ENCODE measurements at places on chromosomes 4 and X. TPM values are rescaled to one million over a fixed set of nuclear protein-coding genes. Genes with fewer than 3 reads are reported as not detected.

Gene SLC10A6
- total RNA-seq = not detected

Gene GASK1B
- not detected for total RNA-seq

Gene NPNT
- total RNA-seq = not detected

Gene SORCS2
- not detected for total RNA-seq

Gene PFKFB1
- 0.64 TPM for total RNA-seq

GRCh38 chrX:93538575-93538974, 134.8 kb downstream of the NAP1L3 start:
- DNase-seq = no peak

DNA sequence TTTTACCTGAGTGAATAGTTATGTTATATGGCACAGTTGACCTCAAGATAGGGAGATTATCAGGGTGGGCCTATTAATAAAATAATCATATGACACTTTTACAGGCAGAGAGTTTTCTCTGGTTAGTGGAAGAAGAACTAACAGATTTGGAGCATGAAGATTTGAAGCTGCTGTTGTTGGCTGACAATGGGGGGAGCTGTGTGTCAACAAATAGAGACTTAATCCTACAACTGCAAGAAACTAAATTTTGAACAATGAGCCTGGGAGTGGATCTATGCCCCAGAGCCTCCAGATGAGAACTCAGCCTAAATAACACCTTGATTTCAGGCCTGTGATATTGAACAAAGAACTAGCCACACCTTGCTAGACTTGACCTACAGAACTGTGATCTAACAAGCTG, 7.2 kb upstream of the CCSER1 start:
- no peak for DNase-seq

DNA sequence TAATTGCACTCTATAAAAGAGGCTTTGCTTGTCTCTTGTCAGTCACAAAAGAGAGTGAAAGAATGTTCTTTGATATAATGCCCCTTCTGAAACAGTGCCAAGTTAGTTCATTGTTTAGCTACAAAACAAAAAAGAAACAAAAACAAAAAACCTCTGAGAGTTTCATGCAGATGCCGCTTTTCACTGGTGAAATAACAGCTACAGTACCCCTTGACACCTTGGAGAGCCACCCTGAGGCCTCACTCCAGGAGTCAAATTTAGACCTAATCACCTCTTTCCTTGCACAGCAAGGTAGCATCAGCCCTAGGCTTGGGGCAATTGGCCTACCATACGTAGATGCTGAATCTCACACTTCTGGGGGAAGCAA, 185.2 kb downstream of the UNC5C start:
- no peak for DNase-seq

DNA sequence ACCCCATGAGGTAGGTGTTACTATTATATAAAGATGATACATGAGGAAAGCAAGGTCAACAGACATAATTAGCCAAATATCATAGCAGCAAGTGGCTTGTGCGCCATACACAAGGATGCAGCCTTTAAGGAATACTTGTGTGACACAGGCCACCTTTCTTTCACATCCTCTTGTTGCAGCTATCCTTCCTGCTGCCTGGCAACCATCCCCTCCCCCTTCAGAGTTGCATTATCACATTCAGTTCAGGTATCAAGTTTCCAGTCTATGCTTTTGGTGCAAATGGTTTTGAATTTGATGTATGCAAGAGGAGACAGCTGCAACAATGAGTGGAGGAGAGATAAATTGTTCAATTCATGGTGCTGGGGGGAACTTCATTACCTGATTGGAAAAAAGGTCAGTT, 6.4 kb downstream of the ZCCHC18 start:
- no peak for DNase-seq

- no peak for DNase-seq
Observed at GRCh38 chrX:31063114-31063513, 8.7 kb downstream of the FTHL17 start.

GRCh38 chr4:1035510-1035909, 24.1 kb downstream of the FGFRL1 start:
- no peak for DNase-seq

GRCh38 chr4:48321312-48321711, 20.0 kb upstream of the SLAIN2 start:
- DNase-seq = no peak

DNA sequence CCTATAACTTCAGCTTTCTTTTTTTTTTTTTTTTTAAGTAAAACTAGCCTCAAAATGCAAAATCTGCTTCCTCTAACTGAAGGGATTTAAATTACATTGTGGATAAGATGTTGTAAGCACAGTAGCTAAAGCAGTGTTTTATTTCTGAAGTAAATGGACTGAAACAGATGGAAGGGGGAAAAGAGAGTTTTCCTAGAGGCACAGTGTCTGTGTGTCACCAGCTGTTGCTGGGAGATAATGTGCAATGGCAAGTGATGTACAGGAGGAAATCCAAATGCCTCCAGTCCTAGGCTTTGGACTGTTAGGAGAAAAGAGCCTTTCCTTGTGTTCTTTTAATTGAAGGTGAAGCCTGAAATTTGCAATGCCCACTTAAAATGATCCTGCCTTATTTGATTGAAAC, 672.1 kb downstream of the GRXCR1 start:
- no peak for DNase-seq

GRCh38 chr4:152540293-152540674, 4.4 kb upstream of the FBXW7 start:
- no peak for DNase-seq

GRCh38 chr4:120225527-120225926, 158.9 kb upstream of the MAD2L1 start:
- DNase-seq = no peak

GRCh38 chrX:67338262-67338661, 205.6 kb upstream of the AR start:
- DNase-seq = no peak

DNA sequence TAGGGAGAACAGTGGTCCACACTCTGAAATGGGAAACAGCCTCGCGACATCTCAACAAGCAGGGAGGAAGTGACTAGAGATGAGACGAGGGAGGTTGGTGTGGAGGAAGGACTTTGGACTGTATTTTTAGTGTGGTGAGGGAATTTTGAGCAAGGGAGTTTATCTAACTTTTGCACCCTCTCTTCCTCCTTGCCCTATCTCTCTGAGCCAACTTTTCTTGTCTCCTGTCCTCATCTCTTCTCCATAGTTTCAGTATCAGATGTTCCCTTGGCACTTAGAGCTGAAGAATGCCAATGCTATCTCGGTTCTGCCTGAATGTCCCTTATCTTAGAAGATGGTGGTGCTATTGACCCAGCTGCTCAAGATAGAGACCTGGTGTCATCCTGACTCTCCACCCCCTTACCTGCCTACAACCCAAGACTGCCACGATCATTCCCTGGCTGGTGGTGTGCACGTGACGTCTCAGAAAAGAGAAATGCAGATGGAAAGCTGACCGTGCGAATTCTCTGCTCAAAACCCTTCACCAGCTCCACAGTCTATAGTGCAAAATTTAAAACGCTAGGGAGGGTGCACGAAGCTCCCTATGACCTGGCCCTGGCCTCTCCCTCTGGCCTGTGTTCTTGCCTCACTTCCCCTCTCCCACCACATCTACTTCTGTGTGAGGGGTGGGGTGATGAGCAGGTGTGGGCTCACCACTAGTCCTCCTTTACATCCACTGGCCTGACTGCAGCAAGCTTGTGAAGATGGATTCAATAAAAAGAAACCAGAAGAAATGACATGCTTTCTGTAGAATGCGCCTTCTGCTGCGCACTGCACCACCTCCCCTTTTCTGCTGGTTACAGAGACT, 20.9 kb downstream of the MPP1 start:
- DNase-seq = no peak

DNA sequence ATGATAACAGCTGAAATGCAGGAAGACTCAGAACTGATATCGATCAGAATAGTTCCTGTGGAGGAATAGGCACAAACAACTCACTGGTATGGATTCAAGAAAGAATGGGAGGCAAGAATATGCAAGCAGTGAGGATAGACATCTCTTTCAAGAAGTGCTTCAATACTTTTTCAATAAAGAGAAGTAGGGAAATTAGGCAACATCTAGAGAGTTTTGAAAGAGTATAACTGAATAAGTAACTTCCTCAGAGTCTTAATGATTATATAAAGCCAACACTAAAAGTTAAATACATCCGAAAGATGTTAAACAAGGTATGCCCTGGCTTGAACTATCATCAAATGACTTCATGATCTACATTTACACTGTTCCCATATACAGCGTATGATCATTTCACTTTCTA, 1443.0 kb downstream of the PCDH7 start:
- no peak for DNase-seq

DNA sequence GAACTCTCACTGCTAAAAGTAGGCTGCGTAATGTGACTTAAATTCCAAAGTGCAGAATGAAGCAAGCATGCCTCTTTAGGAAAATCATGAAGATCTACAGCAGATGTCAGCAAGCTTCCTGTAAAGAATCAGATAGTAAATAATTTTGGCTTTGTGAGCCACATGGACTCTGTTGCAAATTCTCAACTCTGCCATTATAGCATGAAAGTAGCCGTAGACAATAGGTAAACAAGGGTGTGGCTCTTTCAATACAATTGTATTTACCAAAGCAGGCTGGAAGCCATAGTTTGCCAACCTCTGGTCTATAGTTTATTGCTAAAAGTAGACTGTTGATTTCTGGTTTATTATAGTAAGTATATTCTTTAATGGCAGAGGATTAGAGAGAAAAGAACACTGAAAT, 80.3 kb upstream of the FAM9B start:
- DNase-seq = no peak

GRCh38 chr4:182504463-182504862, 261.3 kb downstream of the TENM3 start:
- DNase-seq = no peak

DNA sequence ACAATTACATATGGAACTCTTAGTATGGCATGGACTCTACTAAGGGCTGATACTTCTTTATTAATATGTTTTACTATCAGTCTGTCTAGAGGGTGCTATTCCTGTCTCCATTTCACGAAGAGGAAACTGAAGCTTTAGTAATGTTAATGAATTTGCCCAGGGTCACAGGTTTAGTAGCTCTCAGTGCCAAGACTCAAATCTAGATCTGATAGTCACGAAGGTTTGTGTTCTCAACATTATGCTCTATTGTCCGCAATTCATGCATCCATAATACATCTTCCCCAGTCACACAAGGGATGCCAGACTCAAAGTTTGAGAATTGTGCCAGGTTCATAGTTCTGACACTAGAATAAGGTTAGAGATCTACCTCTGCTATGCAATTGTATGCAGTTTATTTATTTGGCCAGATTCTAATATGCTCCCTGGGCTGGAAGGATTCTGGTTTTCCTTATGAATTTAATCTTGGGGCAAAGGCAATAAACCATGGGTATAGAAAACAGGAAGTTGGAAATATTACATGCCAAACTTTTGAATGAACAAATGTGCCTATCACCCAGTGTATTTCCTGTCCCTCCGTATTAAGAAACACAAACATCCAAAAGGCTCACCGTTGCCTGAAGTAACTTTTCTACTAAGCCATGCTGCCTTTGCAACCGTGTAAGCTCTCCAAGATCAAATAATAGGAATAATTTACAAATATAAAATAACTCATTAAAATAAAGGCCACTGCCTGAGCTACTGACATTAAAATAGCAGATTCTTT, 478.5 kb downstream of the INPP4B start:
- DNase-seq = no peak

GRCh38 chr4:180134091-180134866, 2108.9 kb upstream of the TENM3 start:
- DNase-seq = no peak

DNA sequence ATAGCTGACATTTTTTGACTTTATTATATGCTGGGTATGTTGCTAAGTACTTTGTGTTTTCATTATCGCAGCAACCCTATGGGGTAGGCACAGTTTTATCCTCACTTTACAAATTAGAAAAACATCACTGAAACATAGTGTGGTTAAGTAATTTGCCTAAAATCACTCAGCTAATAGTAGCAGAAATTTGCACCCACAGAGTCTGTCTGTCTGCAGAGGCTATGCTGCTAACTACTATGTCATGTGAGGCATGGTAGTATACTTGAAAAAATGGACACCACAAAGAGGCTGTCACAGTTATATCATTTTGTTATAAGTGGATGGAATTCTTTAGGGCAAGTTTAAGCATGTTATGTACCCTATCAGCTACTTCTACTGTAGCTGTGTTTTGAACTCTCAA, 69.0 kb downstream of the STAG2 start:
- DNase-seq = no peak

- DNase-seq = no peak
Observed at GRCh38 chrX:150094996-150095395, 156.7 kb upstream of the EOLA2 start.

Measured in activated CD4-positive, alpha-beta T cell treated with anti-CD3 and anti-CD28 coated beads, Interleukin-2, amount 10 ng/mL, durations not matched to agents 7 days and 5 days (primary cell).